ENCODE measurements at places on chromosomes 1 and 21.

- no peak for DNase-seq
Observed at GRCh38 chr21:22981819-22982218, 1983.6 kb downstream of the NCAM2 start.

GRCh38 chr1:107563441-107563840, 401.5 kb downstream of the VAV3 start:
- no peak for DNase-seq

DNA sequence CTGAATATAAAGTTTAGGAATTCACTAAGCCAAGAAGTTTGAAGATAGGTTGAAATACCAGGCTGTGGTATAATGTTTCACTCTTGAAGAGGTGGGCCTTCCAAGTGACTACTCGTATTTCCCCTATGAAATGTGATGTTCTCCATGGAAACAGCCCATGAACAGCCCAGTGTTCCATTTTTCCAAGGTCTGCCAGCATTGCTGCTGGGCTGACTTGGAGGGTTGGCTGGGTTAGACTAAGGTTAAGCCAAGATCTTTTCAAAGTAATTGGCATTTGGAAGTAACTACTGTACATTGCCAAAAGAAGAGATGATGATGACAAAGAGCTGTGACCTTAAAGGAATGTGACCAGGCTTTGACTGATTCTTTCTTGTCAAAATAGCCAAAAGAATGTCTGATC, 73.8 kb downstream of the RPE65 start:
- DNase-seq, result no peak

- DNase-seq, result no peak
Observed at GRCh38 chr21:44755227-44755626, 43.9 kb upstream of the TSPEAR start.

DNA sequence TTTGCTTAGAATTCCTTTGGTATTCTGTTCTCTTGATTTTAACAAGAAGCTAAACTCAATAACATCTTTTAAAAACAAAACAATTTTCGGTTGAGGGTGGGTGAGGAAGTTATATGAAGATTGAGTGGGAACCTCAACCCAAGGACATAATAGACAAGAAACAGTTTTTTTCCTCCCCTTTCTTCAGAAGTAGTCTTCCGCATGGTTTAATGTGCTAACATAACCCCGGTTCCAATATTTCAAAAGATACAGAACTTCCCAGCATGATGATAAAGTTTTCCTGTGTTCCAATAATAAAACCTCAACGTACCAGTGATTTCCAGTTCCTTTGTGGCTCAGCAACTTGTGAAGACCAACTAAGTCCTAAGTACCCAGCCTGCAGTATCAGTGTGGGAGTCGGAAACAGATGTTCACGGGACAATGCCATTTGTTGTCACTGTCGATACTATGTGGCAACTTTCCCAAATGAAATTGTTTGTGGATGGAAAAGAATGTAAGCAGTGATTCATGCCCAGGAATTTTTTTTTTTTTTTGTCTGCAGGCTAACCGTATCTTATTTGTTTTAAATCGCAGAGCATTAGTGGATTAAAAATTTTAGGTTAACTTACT, 48.5 kb downstream of the NR5A2 start:
- no peak for DNase-seq

GRCh38 chr1:177862916-177863315, 106.9 kb downstream of the SEC16B start:
- no peak for DNase-seq

GRCh38 chr1:48190881-48191280, 31.6 kb upstream of the SLC5A9 start:
- DNase-seq, result no peak

- peak; percentile 79 for DNase-seq
Observed at GRCh38 chr1:226121587-226122400, 59.3 kb downstream of the H3-3A start.
